ENCODE measurements at places on chromosomes 12 and 14.

DNA sequence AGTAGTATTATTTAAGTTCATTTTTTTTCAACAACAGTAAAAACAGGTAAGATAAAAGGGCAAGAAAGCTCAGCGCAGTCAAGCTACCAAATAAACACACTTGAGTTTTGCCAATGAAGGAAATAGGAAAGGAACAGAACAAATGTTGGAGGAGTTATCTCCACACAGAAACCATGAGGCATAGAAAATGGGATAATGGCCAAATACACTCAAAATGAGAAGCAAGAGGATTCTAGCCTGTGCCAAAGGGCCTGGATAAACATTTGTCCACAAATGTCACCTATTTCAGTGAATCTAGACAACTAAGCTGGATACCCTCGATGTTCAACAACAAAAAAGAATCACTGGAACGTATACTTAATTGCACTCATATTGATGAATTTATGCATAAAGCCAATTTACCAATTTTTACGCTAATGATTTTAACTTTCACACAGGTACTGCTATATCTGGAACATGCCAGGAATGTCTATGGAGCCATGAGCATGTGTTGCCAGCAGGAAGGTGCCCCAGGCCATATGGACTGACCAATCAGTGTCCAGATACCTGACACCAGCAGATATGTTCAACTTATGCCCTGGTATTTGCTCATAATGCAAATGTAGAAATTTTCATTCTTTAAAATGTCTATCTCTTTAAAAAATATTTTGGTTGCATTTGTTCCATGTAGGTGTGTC lies 21.1 kb downstream of the ST8SIA1 start:
- no peak for DNase-seq

- peak; percentile 45 for DNase-seq
Observed at GRCh38 chr14:101538878-101539277, 22.4 kb upstream of the DIO3 start.

GRCh38 chr12:132432721-132433577 lies 57.0 kb upstream of the FBRSL1 start:
- DNase-seq, result no peak

- DNase-seq, result no peak
Observed at GRCh38 chr12:102026728-102027127, 35.1 kb downstream of the WASHC3 start.

DNA sequence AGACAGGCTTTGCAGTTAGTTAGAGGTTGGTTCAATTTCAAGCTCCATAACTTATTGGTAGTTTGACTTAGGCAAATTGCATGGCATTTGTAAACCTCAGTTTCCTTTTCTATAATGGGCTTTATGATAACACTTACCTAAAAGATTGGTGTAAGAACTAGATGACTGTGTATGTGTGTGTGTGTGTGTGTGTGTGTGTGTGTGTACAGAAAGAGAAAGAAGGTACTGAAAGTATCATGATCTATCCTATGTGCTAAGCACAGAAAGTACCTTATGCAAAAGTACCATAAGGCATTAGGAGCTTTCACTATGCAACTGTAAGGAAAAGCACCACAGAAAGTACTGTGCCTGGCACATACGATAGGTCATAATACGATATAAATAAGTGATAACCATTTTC lies 304.3 kb upstream of the KITLG start:
- no peak for DNase-seq

DNA sequence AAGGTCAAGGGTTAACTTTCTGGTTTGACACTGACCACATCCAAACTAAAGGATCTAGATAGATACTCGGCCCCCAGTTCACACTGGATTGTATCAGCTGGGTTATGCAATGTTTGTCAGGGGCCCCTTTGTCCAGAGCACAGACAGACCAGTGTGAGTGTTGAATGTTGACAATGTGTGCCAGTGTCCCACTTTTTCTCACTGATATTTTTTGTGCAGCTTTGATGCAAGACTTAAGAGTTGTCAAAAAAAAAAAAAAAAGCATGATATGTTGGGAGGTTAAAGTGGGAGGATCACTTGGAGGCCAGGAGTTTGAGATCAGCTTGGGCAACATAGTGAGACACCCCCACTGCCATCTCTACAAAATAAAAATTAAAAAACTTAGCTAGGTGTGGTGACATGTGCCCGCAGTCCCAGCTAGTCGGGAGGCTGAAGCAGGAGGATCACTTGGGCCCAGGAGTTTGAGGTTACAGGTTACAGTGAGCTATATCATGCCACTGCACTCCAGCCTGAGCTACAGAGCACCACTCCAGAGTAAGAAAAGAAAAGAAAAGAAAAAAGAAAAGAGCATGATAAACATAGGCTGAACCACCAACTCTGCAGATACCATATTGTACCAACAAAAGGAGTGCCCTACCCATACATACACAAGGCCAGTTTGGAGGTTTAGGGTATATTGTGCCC lies 97.5 kb downstream of the LGR5 start:
- peak; percentile 12 for DNase-seq

- DNase-seq, result no peak
Observed at GRCh38 chr12:47735649-47736048, 10.4 kb upstream of the ENDOU start.

DNA sequence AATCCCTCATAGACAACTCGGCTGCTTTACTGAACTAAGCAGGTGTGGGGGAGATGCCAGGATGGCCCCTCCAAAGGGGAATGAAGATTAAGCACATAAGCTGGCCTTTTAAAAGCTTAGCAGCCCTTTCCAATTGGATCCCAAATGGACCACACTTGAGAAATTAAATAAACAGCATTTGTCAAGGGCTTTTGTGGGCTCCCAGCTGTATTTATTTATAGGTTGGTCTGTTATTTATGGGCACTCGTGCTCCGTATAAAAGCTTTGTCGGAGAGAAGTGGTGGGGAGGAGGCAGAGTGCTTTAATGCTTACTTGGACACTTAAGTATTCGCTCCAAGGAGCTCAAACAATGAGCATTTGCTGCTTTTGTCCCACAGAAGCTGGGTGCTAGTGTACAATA lies 580.2 kb downstream of the MED13L start:
- no peak for DNase-seq

DNA sequence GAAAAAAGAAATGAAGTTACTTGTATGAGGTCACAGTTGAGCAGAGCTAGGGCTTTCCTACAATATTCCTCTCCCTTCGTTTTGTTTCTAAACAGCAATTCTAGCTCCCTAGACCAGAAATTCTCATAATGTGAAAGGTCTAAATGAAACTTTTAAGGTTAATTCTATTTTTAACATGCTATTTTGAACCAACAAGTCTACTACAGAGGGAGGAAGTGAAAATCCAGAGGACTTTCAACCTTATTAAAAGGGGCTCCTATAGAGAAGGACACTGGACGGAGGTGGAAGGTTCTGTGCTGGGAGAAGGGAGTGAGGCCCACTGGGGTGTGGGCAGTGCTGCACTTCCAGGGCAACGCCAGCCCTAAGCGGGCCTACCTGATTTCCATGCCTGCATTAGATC lies 13.4 kb downstream of the GSG1 start:
- no peak for DNase-seq

DNA sequence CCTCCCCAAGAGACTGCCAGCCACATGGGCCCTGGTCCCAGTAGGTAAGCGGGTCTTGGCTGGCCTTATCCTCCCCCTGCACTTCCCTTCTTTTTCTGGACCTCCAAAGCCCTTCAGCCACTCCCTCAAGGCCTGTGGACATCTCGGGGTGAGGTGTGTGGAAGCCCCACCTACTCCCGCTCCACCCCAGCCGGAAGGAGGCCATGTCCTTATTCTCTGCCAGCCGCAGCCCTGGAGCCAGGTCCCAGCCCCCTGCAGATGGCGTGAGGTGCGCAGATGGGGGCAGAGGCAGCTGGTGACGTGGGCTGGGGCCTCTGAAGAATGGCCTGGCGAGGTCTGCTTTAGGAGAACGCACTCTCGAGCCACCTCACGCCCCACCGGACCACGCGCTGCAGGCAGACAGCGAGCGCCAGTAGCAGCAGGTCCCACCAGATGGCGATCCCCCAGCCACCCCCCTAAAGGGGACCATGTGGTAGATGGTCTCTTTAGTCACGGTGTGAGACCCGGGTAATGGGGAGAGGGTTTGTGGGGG lies 167.1 kb downstream of the TSPAN9 start:
- DNase-seq, result no peak

GRCh38 chr12:68798882-68799234 lies 9.1 kb upstream of the MDM2 start:
- DNase-seq, result no peak

GRCh38 chr14:64755781-64756221 lies 51.6 kb downstream of the PLEKHG3 start:
- no peak for DNase-seq

- no peak for DNase-seq
Observed at GRCh38 chr14:92898566-92899131, 24.3 kb upstream of the CHGA start.

GRCh38 chr12:108600702-108601007 lies 2.8 kb upstream of the TMEM119 start:
- DNase-seq, result no peak

GRCh38 chr12:95184121-95184520 lies 33.1 kb downstream of the FGD6 start:
- DNase-seq, result no peak

DNA sequence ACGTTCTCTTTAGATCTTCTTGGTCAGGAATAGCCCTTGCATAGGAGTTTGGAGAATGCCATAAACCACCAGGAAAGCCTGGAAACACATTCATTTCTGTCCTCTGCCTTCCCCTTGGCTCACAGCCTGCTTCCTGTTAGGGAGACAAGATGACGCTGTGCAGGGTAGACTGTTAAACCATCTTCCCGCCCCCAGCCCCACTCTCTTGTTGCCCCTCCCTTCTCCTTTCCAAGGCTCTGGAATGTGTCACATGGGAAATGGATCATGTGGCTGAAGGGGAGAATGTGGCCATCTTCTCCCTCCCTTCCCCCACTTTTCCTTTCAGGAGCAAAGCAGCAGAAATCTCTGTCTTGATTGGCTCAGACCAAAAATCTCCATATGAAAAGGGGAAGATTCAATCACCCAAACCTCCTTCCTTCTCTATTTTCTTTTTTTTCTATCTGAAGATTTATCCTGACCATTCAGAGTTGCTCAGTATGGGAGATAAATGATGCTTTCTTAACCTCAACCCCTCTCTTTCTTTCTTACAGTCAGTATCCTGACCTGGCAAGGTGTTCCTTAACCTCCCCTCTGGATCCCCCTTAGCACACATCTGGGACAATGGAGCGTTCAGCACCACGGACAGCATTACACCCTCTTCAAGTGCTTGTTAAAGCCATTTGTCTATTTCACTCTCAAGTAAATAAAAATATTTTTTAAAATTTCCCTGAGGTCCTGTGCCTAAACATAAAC lies 11.4 kb downstream of the GPR19 start:
- peak; percentile 64 for DNase-seq

DNA sequence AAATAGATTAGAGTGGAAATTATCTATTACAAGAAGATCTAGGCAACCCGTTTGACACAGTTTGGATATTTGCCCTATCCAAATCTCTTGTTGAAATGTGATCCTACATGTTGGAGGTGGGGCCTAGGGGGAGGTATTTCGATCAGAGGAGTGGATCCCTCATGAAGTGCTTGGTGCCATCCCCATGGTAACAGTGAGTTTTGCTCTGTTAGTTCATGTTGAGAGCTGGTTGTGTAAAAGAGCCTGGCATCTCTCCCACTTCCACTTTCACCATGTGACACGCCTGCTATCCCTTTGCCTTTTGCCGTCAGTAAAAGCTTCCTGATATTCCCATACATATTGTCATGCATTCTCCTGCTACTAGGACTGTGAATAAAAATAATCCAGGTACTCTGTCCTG lies 66.4 kb upstream of the FLRT2 start:
- DNase-seq, result no peak

DNA sequence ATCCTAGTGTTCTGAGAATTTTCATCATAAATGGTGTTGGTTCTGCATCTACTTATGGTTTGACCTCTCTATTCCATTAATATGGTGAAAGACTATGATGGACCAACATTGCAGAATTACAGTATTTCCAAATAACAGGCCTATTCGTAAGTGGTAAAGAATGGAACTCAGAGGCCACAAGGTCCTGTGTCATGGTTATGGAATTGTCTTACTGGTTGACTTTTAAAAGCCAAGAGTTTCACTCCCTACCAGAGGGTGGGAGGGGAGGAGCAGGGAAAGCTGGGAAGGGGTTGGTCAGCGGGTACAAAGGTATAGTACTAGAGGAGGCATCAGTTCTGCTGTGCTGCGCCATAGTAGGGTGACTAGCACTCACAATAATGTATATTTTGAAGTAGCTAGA lies 153.4 kb downstream of the TMEM132D start:
- DNase-seq, result no peak

GRCh38 chr12:42962384-42962783 lies 372.8 kb upstream of the PRICKLE1 start:
- peak; percentile 1 for DNase-seq

DNA sequence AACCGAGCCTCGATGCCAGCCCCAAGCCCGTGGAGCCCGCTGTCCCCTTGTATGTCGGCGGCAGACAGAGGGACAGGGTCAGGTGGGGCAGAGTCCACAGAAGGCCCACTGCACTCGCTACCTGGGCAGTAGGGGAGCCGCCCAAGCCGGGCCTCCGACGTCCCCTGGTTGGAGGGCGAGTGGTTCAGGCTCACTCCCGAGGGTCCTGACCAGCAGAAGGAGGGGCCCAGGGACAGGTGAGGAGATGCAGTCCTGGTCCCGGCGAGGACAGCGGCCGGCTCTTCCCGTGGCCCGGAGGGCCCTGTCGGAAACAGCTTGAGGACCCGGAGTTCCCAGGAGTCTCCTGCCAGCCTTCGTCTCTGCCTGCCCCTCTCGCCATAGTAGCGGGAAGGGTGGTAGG lies 216.7 kb upstream of the SFSWAP start:
- DNase-seq, result no peak

GRCh38 chr12:97464385-97465321 lies 2.0 kb downstream of the RMST start:
- DNase-seq, result no peak

DNA sequence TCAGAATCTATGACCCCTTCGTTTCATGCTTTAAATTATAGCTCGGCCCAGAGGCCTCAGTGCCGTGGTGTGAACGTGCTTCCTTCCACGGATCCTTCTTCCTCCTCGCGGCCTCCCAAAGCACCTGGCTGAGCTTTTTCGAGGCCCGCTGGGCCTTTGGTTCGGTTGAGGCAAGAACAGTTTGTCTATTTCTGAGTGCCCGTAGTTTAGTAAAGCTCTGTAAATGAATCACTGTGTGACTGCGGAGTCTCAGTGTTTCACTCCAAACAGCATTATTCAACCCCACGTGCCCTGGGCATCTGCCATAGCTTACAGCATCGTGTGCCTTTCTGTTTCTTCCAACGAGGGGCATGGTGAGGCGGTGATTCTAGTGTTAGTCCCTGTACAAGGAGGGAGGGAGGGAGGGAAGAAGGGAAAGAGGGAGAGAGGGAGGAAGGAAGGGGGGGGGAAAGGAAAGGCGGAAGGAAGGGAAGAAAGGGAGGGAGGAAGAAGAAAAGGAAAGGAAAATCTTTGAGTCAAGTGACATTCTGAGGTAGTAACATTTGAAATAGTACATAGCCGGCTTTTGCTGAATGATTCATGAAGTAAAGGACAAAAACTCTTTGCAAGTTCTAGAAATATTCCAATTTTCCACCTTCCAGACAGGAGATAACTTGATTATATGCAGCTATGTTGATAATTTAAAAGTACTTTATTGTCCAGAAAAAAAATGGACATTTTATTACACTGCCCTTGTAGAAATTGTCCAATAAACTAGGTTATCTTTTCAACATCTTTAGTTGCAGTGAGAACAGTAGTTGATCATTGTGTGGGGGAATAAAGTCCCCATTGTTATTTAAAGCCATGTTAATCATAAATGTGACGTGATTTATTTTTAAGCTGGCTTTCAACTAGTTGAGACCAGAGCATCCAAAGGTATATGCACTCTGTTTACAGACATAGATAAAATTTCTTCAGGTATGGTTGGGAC lies 1.2 kb upstream of the TRIM9 start:
- peak; percentile 27 for DNase-seq

- no peak for DNase-seq
Observed at GRCh38 chr12:47710278-47710677, 4.4 kb upstream of the RPAP3 start.
